RCC 7860 (cell line): ENCODE measurements at places on chromosomes 5 and 9.

DNA sequence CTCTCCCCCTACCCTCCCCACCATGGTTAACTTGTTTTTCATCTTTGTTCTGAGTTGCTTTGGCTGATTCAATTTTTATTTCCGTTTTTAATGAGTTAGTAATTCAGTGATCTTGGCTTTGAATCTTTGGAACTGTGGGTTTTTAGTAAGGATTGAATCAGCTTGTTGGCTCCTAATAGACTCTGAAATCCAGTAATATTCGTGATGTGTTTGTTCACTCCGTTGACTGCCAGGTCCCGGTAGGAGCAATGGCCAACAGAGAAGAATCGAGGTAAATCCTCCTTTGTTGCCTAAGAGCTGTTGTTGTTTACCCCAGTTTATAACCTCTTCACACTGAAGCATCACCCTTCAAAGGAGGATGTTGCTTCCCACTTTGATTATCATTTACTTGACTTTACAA is 92.7 kb downstream of the PCSK1 start:
- no peak for DNase-seq

DNA sequence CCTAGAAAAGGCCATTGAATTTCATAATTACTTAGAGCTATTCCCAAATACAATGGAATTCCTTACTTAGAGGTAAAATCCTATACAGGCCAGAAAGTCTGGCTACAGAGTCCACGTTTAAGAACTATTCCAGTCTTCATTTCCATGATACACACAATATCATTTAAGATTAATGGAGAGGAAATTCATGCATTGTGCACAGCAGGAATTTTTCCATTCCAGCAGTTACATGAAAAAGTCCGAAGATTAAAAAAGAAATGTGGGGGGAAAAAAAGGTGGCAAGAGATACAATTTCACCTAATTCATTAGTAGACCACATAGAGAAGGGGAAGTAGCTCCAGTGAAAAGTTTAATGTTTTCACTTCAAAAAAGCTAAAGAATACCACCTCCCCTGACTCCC is 63.1 kb downstream of the CHD1 start:
- DNase-seq = no peak

- DNase-seq = no peak
These were observed 26.6 kb upstream of the POMT1 start for GRCh38 chr9:131475956-131476776.

- DNase-seq = no peak
These were observed 6.0 kb downstream of the LARP1 start for GRCh38 chr5:154761046-154761736.

- no peak for DNase-seq
These were observed 166.0 kb downstream of the COL23A1 start for GRCh38 chr5:178423901-178424809.

GRCh38 chr9:129778469-129778868 is 24.5 kb upstream of the TOR1B start:
- no peak for DNase-seq

DNA sequence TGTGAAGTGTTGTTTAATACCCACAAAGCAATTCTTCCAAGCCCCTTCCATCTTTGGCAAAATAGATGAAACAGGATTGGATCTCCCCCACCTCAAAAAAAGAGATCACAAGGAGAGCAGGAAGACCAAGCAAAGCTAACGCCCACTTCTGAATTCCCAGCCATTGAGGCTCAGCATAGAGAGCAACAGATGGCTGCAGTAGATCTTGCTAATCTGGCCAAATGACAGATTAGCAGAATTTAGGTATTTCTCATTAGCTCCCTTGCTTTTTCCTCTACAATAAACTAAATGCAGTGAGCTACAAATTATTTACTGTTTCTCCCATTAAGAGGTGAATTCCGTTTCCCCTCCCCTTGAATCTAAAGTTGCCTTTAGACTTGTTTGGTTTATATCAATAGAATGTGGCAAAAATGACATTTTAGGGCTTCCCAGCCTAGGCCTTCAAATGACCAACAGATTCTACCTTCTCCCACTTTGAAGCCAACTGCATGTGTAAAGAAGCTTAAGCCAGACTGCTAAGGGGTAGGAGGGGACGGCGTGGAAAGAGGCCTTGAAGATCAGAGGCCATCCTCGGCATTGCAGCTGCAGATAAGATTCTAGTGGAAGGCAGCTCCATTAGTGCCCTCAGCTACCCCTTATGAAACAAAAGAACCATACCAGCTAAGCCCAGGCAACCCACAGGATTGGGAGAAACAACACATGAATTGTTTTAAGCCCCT is 56.8 kb upstream of the CPEB4 start:
- DNase-seq = no peak

- peak; percentile 90 for DNase-seq
These were observed 74.3 kb downstream of the DCP2 start for GRCh38 chr5:113050721-113051382.

DNA sequence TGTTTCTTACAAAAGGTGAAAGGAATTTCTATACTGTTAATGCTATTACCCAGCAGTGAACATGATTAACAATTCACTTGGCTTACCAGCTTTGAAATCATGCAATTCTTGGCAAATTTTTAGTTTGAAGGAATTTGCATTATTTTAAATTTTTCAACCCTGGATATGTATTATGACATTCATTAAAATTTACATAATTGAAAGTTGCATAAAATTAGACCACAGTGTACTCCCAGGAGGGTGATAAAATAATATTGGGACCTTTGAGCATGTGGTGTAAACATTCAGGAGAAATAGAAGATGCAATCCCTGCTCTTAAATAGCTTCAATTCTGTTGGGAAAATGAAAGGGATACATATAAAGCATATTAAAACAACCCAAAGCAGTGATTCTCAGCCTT is 412.2 kb upstream of the SGCD start:
- DNase-seq = no peak

DNA sequence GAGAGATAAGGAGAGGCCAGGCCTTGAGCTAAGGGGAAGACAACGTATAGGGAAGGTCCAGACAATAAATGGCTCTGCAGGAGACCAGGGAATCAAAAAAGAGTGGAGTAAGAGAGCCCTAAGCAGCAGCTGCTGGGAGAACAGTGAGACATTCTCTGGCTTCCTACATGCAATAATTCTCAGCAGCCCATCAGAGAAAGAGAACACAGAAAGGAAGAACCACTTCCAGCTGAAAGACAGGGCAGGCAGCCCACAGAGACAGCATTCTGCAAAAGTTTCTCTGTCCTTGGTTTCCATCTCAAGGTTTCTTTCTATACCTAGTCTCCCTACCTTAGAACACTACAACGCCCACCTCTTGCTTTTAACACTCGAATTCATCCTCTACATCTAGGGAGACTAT is 189.9 kb downstream of the DEPDC1B start:
- no peak for DNase-seq

DNA sequence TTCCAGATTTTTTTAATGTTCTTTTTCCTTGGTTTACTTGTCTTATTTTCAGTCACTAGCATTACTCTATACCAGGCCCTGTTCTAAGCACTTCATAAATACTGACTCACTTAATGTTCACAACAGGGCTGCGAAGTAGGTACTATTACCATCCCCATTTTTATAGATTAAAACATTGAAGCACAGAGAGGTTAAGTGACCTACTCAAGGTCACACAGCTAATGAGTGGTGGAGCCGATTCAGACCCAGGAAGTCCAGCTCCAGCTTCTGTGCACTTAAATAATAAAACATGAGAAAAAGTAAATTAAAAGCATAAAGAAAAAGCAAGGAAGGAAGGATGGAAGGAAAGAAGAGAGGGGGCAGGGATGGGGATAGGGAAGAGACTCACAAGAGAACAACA is 45.3 kb upstream of the DNAH5 start:
- DNase-seq = no peak

- DNase-seq = no peak
These were observed 7.7 kb upstream of the DMRT2 start for GRCh38 chr9:1042466-1042865.

DNA sequence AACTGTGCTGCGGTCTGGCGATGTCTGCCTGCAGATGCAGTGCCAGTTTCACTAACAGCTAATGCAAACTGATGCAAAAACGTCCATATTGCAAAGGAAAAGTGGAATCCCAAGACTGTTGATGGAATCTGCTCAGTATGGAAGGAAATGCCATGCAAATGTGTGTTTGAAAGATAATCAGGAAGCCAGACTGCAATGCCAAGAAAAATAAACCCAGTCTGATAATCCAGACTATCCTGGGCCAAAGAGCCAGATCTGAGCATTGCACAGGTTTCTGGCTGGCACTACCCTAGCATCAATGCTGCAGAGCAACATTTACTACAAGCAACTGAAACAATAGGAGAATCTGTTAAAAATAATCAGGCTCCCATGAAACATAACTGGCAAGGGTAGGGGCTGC is 130.3 kb downstream of the FSTL4 start:
- no peak for DNase-seq

DNA sequence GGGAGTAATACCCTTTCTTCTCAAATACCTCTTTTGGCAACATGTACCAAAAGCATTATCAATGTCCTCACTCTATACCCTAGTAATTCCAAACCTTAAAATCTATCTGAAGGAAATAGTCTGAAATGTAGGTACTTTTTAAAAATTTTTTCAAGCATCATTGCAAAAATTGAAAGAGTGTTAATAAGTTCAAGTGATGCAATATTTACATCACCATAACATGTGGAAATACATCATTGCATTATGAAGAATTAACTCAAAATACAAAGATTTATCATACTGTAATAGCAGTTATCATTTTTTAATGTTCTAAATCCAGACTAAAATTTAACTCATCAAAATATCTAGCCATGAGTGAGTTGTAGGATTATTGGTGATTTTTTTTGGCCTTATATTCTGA is 123.1 kb downstream of the DENND1A start:
- no peak for DNase-seq

GRCh38 chr9:93598647-93599241 is 22.4 kb downstream of the PHF2 start:
- no peak for DNase-seq

DNA sequence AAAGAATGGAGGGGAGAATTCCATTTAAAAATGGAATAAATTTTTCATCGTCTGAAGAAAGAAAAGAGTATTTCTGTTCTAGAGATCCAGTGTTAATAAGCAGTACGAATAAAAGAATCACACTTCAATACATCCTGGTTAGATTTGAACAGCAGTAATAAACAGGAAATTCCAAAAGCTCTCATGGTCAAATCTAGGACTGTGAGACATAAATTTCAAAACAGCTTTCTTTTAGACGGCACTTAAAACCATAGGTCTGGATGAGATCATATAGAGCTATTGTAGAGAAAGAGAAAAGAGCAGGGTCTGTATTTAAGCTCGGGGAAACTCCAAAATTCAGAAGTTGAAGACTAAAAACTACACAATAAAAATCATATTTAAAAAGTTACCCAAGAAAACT is 1006.9 kb upstream of the CTNND2 start:
- DNase-seq = no peak

DNA sequence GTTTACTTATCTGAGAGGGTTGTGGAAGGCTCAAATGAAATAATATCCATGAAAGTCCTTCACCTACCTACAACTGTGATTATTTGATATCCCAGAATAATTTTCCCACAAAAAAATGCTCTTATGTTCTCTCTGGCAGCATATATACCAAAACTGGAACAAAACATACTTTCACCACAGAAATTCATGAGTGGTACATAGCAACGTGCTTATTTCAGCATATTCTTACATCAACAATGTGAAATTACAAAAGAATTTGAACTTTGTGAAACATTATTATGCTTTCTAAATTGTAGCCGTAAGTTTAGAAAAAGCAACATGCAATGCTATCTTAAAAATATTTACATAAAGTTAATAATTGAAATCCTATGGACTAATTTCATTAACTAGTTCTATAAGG is 137.1 kb downstream of the GABRB2 start:
- no peak for DNase-seq

- no peak for DNase-seq
These were observed 1.5 kb downstream of the TMED9 start for GRCh38 chr5:177593511-177593910.

DNA sequence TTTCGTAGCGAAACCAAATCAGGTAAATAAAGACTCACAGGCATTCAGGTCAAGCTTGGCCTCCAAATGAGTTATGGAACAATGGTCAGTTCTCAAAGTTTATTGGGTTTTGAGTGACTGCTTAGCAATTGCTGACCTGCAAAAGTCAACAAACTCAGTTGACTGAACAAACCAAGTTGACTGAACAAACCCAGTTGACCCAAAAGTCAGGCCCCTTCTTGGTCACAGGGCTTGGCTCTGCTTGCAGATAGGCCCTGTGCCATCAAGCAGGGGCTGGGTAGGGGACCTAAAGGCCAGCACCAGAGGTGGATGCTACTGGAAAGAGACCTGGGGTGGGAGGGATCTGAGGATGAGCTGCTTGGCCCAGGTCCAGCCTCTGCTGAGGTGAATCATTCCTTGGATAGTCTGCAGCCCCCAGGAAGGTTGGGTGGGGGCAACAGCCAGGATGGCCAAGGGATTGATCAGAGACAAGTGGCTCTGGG is 64.6 kb downstream of the GADD45G start:
- no peak for DNase-seq

DNA sequence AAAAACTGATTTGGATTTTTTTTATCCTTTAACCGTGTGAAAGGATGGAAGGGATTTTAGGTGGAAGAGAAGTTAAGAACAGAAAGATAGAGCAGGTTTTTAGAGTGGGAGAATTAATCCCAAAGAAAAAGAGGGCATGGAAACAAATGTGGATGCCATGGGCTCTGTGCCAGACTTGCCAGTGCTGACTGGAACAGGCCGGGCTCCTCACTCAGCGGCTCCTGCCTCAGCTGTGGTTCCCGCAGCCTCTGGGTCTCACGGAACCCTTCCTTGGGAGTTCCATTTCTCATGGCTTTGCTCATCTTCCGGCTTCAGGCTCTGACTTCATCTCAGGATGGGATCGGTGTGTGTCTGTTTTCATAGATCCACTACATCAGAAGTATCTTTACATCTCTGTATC is 30.4 kb upstream of the SLC2A8 start:
- DNase-seq = no peak

DNA sequence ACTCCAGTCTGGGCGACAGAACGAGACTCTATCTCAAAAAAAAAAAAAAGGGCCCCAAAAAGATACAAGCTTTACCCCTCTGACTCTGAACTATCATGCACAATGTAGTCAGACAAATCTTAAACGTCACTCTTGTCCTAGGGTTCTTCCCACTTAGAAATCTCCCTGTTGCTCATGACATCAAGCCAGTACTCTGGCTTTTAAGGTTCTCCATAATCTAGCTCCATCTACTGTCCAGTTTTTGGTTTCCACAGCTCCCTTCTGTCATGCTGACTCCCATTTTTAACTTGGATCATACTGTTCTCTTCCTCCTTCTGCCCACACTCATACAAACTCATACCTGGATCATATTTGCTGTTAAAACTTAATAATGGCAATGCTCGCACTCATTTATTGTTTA is 156.7 kb upstream of the TLX3 start:
- DNase-seq = no peak

- DNase-seq = no peak
These were observed 60.0 kb upstream of the KLF9 start for GRCh38 chr9:70474413-70474812.

- no peak for DNase-seq
These were observed 3.7 kb upstream of the BAAT start for GRCh38 chr9:101388507-101388993.
